ENCODE measurements at places on chromosomes 4 and X. TPM values are rescaled to one million over a fixed set of nuclear protein-coding genes. Genes with fewer than 3 reads are reported as not detected.
A peak's percentile ranks its signal among the peaks of the same experiment; 100 is the strongest.

GRCh38 chrX:63250253-63250868 lies 100.8 kb downstream of the SPIN4 start:
- peak; percentile 22 for DNase-seq

- DNase-seq: no peak
Observed at GRCh38 chrX:39518476-39519029, 579.2 kb downstream of the BCOR start.

JADE1 gene
- 46.3 TPM for polyA plus RNA-seq

DNA sequence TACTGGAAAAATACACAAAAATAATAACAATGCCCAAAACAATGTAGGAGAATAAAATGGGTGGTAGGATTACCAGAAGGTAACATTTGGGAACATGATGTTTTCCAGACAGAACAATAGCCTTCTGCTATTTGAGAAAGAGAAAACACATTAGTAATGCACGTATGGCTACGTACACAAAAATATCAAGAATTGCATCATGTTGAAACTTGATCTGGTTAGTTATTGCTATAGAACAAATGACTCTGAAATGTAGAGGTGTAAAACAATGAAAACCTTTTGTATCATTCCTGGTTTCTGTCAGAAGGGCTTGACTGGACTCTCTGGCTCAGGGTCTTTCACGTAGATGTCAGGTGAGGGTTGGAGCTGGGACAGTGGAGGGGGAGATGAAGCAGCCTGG lies 1040.0 kb downstream of the FAT4 start:
- DNase-seq: no peak

DNA sequence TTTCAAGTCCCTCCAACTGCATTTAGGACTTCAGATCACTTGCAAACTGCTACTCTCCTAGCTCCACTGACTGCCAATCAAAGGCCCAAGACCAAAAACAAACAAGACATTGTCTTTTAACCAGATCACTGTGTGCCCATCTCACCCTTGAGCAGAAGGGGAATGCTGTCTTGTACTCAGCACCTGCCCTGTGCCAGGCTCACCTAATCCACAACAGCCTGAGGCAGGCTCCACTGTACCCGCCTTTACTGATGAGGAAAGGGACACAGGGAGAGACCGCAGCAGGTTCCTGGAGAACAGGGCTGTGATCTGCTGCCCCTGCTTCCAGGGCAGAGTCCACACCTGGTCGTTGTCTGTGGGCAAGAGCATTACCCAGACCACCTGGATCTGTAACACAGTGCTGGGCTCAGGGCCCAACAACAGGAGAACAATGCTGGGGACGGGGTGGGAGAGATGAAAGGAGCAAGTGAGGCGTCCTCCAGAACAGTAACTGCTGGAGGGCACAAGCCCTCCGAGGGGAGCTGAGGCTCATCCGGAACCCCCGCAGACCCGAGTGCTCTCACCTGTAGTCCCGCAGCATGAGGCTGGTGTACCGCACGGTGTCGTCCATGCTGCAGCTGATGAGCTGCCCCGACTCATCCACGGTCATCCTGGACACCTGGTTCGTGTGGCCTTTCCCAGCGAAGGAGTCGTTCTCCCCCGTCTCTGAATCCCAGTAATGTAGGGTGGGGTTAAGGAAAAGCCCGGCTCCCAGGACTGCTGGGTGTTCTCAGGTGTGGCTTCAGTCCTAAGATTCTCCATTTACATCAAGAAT lies 33.9 kb downstream of the WDR1 start:
- no peak for DNase-seq

PLXNA3 gene
- polyA plus RNA-seq: 66.9 TPM

DNA sequence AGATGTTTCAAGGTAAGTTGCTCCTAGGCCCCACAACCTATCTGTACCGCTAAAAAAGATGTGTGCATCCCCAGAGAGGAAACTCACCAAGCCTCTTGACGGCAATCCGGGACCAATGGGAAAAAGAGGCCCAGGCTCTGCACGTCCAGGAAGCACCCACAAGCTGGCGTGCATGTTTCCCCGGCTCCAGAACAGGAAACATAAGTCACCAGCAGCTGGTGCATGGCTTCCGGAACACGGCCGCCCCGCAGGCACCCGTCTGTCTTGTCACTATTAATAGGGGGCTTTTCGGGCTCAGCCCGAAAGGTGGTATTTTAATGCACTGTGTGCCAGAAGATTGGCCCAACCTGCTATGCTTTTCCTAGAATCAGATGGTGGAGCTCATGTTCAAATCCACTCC lies 22.2 kb downstream of the CRMP1 start:
- no peak for DNase-seq

DNA sequence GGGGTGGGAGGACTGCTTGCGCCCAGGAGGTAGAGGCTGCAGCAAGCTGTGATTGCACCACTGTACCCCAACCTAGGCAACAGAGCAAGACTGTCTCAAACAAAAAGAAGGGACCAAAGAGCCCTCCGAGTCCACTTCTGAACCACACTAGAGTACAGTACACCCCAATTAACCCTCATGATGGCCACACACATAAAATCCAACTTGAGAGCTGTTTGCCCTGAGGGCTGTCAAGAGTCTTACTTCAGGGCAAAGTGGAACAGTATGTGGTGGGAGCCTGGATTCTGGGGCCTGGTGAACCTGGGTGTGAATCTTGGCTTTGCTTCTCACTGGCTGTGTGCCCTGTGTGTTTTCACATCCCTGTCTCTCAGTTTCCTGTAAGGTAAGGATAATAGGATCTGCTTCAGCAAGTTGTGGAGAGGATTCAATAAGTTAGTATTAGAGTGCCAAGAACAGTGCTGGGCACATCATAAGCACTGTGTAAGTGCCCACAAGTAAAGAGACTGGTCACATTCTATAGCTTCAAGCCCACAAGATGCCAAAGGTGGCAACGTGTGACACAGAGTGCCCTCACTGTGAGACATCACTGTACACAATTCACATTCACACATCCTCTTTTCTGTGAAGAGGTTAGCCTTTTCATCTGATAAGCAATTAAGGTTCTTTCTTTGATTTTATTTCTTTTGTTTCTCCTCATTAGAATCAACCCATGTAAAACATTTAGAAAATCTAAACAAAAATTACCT lies 52.1 kb downstream of the LEF1 start:
- DNase-seq: no peak

GRCh38 chr4:111323496-111323895 lies 700.6 kb upstream of the PITX2 start:
- DNase-seq: no peak

SH2D1A gene
- polyA plus RNA-seq: 0.17 TPM

F11 gene
- 2.0 TPM for polyA plus RNA-seq

GRCh38 chrX:150411656-150412055 lies 48.5 kb downstream of the MAMLD1 start:
- DNase-seq: no peak

CLCN3 gene
- 68.7 TPM for polyA plus RNA-seq

DNA sequence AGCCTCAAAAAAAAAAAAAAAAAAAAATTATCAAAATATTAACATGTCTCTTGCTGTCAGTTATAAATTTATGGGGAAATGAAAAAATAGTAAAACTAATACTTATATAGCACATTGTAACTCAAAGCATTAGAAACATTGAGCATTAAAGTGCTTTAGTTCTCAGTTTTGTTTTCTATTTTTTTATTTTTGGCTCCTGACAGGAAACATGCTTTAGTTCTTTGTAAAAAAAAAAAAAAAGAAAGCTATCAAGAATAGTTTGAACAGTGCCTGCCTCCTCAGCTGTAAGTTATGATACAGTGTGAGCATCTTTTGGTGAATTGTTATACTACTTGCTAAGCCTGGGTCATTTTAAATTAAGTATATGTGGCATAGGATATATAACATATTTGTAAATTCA lies 5.1 kb upstream of the CENPC start:
- DNase-seq: no peak

ATG4A gene
- 11.9 TPM for polyA plus RNA-seq

- no peak for DNase-seq
Observed at GRCh38 chr4:2837904-2838496, 5.6 kb upstream of the ADD1 start.

- no peak for DNase-seq
Observed at GRCh38 chr4:100926039-100926717, 408.4 kb upstream of the EMCN start.

GRCh38 chrX:10619425-10620046 lies 849 bp downstream of the MID1 start:
- no peak for DNase-seq

AIMP1 gene
- polyA plus RNA-seq: 66.6 TPM

GRCh38 chrX:118459494-118459893 lies 36.1 kb upstream of the DOCK11 start:
- DNase-seq: no peak

DNA sequence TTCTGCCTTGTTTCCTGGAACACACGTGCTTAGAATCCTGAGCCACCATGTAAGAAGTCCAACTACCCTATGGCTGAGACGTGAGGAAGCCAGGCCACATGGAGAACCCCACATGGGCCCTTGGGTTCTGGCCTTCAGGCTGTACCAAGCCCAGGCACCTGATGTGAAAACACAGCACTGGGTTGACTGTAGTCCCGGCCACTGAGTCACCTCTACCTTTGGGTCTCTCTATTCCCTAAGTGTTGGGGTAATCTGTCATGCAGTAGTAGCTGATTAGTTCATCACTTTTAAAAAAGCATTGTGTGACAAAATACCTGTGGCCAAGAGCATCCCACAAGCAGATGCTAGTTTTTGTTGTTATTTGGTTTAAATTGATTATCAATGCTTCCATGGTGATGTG lies 24.3 kb downstream of the CFAP97 start:
- DNase-seq: no peak

GRCh38 chr4:145290955-145291354 lies 110.6 kb upstream of the OTUD4 start:
- DNase-seq: no peak

DNA sequence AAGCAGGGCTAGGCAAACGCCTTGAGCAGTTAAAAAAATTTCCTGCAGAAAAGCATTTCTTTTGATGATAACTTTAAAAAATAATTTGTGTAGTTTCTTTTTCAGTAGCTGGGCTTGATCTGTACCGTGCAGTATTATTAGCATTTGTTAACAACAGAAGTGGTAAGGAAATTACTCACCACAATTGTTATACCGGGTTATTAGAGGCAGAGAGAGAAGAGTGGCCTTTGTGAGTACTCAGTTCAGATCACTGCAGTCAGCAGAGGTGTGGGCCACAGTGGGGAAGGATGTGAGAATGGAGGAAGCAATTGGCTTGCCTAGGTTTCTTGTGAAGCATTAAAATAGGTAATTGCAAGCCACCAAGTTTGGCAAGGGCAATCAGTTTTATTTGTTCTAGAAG lies 14.3 kb upstream of the IL21 start:
- no peak for DNase-seq

GRCh38 chr4:20416800-20417199 lies 165.1 kb downstream of the SLIT2 start:
- DNase-seq: no peak

BTK gene
- polyA plus RNA-seq: 2.4 TPM

GRCh38 chr4:57119054-57119651 lies 9.0 kb upstream of the IGFBP7 start:
- no peak for DNase-seq

GRCh38 chr4:168633496-168633895 lies 136.6 kb downstream of the PALLD start:
- DNase-seq: no peak

DNA sequence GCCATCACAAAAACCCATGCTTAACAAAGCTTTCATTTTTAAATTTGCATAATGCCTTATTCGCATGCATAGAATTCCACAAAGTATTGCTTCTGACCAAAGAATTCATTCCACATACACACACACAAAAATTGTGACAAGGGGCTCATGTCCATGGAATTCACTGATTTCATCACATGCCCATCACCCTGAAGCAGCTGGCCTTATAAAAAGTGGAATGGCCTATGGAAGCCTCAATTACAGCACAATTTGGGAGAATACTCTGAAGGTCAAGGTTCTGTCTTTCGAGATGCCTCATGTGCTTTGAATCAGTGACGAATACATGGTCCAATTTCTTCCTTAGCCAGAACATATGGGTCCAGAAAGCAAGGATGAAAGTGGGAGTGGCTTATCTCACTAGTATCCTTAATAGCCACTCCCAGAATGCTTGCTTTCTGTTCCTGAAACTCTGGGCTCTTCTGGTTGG lies 165.7 kb downstream of the KDR start:
- no peak for DNase-seq

DNA sequence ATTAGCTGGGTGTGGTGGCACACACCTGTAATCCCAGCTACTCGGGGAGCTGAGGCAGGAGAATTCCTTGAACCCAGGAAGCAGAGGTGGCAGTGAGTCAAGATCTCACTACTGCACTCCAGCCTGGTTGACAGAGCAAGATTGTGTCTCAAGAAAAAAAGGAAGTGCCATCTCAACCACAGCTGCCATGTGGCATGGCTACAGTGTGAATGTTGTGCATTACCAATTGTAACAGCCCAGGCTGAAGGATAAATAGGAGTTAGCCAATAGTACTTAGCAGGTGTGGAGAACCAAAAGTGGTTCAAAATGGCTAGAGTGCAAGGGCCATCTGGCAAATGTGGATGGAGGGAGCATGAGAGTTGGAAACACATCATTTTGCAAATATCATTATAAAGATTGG lies 28.9 kb downstream of the SLC25A5 start:
- no peak for DNase-seq

- DNase-seq: no peak
Observed at GRCh38 chr4:105808750-105809041, 86.6 kb upstream of the NPNT start.

DNA sequence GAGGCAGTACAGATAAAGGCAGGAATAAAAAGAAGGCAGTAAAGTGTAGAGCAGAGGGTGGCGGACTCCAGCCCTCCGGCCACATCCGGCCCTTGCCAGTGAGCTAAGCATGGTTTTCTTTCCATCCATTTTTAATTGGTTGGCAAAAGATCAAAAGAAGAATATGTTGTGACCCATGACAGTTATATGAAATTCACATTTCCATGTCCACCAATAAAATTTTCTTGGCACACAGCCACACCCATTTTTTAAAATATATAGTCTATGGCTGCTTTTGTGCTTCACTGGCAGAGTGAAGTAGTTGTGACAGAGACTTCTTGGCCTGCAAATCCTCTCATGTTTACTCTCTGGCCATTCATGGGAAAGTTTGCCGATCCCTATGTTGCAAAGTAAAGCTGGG lies 29.8 kb downstream of the SLC9A6 start:
- no peak for DNase-seq

DNA sequence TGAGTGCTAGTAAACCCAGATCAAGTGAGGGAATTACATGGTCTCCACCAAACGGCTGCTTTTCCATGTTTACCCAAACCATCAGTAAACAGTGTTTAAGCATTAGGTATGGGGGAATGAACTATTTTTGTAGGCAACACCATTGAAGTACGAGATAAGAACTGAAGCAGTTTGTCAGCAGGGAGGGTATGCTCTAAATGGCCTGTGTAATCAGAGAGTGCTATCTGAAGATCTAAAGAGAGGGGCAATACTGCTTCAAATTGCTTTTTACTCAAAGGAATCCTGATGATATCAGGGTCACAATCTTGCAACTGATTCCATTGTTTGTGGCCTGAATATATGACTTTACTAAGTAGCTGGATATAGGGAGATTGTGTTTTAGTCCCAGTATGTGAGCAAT lies 10.4 kb upstream of the SPIN4 start:
- no peak for DNase-seq

All from left renal cortex interstitium (tissue), 4 donors.